Fibroblast of skin of right biceps (primary cell): ENCODE measurements at places on chromosomes 7 and 10.

GRCh38 chr7:882336-883035 lies 6.1 kb downstream of the GET4 start:
- DNase-seq = no peak

GRCh38 chr7:96052860-96053470 lies 268.9 kb downstream of the SLC25A13 start:
- no peak for DNase-seq

- peak; percentile 60 for DNase-seq
Observed at GRCh38 chr10:79444199-79445119, 965 bp downstream of the ZCCHC24 start.

- peak; percentile 96 for DNase-seq
Observed at GRCh38 chr10:3782451-3783315, 2.3 kb downstream of the KLF6 start.

DNA sequence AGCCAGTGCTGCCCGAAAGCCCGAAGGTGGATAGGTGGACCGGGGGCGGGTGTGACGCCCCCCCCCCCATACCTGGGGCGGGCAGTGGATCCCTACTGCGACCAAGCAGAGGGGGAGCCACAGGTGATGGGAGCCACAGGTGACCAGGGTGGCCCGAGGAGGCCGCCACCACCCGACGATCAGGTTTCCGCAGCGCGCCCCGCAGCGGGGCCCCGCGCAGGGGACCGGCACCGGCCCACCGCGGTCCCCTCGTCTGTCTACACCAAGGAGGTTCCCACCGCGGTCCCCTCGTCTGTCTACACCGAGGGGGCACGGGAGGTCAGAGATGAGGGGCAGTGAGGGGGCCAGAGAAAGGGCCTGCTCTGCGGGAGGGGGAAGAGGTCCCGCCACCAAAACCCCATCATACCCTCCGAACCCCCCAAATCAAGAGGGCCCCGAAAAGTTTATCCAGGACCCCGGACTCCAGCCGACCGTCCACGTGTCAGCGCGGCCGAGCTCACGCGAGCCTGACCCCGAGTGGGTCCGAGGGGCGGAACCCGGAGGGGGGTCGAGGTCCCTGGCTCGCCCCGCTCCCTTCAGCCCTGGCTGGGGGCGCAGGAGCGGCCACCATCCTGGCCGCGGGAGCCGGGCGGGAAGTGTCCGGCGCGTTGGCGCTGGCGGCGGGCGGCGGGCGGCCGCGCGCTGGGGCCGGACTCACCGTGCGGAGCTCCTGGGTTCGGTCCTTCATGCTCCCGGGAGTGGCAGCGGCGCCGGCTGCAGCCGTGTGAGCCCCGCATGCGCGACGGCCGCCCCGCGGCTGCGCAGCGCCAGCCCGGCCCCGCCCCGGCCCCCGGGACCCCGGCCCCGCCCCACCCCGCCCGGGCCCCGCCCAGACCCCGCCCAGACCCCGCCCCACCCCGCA lies at the start of gene STX1A:
Gene STX1A, minus strand, starts transcription at position 765 of the 901 bp plus-strand sequence. Its CDS starts 38 bp downstream, at position 727.
- peak; percentile 71 for DNase-seq

DNA sequence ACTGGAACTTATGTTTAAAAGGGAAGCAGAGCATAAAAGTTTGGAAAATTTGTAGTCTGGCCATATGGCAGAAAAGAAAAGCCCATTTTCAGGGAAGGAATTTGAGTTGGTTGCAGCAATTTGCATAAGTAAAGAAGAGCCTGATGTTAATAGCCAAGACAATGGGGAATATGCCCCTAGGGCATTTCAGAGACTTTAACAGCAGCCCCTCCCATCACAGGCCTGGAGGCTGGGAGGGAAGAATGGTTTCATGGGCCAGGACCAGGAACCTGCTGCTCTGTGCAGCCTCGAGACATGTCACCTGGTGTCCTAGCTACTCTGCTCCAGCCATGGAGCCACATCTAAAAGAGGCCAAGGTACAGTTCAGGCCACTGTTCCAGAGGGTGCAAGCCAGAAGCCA lies 35.3 kb downstream of the HTR7 start:
- no peak for DNase-seq

DNA sequence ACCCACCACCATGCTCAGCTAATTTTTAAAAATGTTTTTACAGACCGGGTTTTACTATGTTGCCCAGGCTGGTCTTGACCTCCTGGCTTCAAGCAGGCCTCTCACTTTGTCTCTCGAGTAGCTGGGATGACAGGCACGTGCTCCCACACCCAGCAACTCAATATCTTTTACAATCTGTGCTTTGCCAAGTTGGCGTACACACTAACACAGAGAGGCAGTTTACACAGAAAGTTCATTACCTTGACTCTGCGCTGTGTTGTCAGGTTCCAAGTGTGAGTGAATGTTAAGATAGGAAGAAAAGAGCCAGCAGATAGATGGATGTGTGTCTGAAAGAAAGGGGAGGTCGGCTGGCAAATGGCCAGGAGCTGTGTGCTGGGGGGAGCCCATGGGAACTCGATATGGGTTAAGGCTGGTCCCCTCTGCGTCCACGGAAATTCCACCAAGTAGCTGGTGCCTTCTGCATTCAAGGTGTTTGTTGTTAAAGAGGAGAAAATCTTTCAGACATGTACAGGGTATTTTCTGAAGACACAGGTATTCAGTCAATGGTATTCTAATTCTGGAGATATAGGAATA lies 299.8 kb downstream of the CAMK1D start:
- no peak for DNase-seq

- no peak for DNase-seq
Observed at GRCh38 chr7:81839708-81840369, 70.0 kb upstream of the HGF start.

GRCh38 chr7:14773729-14774271 lies 128.8 kb downstream of the DGKB start:
- no peak for DNase-seq

- DNase-seq = no peak
Observed at GRCh38 chr10:100788002-100788903, 42.9 kb downstream of the PAX2 start.

- no peak for DNase-seq
Observed at GRCh38 chr10:8224591-8224990, 170.1 kb downstream of the GATA3 start.

DNA sequence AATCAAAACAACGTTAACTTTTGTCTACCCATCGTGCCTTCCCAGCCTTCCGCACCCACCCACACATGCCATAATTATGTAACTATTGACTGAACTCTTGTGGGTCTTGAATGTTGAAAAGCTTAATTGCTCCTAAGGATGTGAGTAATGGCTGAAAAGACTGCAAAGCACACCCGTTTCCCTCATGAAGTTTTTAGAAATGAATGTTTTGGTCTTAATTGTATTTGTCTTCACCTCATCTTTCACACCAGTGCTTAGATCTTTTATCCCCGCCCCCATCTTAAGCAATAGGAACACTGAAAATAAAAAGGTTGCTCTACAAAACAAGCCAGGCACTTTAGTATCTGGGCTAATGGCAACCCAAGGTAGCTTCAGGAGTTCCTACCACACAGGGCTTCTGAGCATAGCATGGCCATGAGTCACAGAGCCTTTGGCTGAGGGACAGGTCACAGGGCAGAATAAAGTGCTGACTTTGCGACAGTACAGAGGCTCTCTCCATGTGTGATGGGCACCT lies 690.5 kb downstream of the PARD3 start:
- DNase-seq = peak; percentile 86

- peak; percentile 72 for DNase-seq
Observed at GRCh38 chr7:110573862-110574528, 516.9 kb upstream of the LRRN3 start.

GRCh38 chr10:29243066-29243465 lies 45.8 kb upstream of the LYZL1 start:
- no peak for DNase-seq

DNA sequence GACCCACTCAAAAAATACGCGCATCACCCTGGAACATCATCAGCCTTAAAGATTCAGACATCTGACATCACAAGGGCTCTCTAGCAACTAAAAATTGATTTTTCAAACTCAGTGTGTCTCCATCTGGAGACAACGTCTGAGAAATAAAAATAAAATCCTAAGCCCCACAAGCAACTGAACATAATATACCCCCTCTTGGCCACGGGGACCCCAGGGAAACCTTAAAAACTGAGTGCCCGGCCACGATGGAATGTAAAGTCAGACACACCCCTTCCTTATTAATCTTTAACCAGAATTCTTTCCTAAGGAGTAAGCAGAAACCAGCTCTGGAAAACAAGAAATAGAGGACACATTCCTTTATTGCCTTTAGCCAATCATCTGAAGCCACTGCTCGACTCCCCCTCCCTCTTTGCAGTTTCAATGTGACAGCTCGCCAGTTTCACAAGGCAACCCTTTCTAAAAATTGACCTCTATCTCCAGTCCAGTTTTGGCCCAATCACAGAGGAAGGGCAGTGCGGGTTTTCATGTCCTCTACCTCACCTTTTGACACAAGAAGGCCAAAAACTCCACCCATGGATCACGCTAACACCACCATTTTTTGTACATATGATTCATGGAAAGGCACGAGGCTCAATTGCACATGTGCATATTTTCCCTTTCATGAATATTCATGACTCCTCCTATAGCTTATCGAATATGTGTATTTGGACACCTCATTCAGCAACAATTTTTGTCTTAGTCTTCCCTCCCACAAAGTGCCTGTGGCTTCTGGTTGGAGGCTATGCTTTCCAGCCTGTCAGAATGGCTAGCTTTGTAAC lies 24.2 kb downstream of the IFIT3 start:
- DNase-seq = peak; percentile 98

DNA sequence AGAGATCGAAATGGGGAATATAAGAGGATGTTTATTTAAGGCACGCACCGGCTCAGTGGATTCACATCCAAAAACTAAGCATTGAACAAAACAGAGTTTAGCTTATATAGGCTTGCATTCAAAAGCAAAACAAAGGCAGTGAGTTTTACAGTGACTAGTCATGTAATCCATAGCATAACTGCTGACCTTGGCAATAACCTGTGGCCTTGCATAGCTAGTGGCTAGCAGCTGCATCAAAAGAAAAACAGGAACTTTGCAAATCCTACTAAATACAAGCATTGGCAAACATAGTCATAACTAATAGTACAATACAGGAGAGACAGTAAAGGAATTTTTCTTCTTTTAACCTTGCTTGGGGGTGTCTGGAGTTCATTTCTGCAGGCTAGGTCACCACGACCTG lies 9.7 kb upstream of the ZNF485 start:
- DNase-seq = no peak

DNA sequence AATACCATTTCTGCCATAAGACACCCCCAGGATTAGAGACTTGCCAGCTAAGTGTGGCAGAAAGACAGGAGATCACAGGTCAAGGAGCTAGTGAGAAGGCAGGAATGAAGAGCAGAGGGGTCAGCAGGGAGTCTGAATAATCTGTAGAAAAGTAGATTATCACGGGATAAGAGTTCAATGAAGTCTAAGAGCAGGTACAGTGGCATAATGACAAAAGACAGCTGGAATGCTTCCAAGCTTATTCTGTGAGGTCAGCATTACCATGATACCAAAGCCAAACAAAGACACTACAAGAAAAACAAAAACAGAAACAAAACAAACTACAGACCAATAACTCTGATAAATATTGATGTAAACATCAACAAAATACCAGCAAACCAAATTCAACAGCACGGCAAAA lies 20.8 kb downstream of the PILRA start:
- no peak for DNase-seq

DNA sequence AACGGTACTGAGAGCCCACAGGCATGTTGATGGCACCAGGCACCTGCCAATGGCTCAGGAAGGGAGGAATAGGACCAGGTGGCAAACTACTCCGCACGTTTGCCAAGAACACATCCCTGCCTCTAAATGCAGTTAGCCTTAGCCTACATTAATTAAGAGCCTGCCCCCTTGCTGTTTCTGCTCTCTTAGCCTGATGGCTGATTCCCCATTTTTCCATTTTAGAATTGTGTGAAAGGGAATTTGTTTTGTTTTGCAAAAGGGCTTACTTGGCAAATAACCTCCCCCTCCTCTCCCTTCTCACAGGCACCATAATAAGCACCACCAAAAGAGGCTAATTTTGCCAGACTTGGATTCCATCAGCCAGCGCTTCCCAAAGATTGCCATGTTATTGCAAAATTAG lies 1203.2 kb downstream of the SORCS3 start:
- no peak for DNase-seq

GRCh38 chr10:44864051-44864450 lies 47.1 kb upstream of the TMEM72 start:
- peak; percentile 31 for DNase-seq

DNA sequence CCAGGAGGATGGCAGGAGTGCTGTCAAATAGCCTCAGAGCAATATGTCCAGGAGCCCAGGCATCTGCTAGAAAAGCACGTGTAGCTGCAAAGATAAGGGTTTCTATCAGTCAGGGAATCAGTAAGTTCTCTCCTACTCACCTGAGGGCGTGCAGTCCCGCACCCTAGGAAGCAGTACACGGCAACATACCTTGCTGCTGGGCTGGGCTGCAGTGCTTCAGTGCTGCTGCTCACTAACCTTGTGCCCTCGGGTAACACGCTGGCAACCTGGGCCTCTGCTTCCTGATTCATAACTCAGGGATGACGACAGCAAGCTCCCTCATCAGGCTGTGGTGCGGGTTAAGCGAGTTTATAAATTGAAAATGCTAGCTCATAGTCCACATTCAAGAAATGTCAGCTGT lies 29.5 kb upstream of the CCNY start:
- peak; percentile 51 for DNase-seq

GRCh38 chr10:69057261-69057950 lies 30.5 kb upstream of the SRGN start:
- DNase-seq = no peak

DNA sequence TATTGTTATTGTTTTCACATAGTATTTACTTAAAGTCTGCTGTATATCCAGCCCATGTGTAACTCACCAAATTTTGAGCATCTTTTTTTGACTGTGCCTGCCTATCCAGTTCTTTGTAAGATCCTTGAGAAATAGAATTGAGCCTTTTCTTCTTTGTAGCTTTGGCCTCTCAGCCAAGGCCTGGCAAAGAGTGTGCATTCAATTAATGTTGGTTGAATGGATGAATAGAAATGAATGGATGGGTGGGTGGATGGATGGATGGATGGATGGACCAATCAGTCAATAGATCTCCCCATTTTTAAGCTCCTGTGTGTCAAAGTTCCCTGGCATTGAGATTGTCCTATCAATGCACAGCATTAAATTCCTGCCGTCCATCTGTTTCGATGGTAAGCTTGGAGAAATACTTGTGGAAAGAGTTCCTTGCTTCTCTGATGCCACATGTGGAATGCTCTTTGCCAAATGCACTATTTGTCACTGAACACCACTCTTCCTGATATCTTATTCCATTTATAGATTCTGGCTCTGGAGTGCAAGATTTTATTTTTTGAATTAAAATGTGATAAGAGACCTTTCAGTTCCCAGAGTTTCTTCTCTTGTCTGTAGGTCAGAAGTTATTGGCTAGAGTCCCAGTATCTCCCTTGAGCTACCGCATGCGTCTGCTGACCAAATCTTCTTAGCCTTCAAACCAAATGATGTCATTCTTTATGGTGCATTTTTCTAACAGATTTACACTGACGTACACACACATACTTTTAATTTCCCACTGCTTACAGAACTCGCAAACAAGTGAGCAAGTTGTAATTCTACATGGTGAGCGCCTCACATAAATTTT lies 20.7 kb upstream of the ADRB1 start:
- DNase-seq = peak; percentile 78

GRCh38 chr10:73113551-73113950 lies 3.3 kb downstream of the NUDT13 start:
- DNase-seq = peak; percentile 35

GRCh38 chr10:14371581-14371980 lies 40.9 kb upstream of the FRMD4A start:
- no peak for DNase-seq

- DNase-seq = no peak
Observed at GRCh38 chr7:49708590-49708989, 64.8 kb upstream of the VWC2 start.

- DNase-seq = no peak
Observed at GRCh38 chr7:975702-976473, 539 bp upstream of the COX19 start.

- DNase-seq = peak; percentile 35
Observed at GRCh38 chr10:49113741-49114141, 1.6 kb downstream of the VSTM4 start.
